Stimulated activated CD4-positive, alpha-beta T cell treated with anti-CD3 and anti-CD28 coated beads, Interleukin-2, amount 100 ng/mL, for 24 hours (primary cell): ENCODE measurements at places on chromosomes 13 and 19.

DNA sequence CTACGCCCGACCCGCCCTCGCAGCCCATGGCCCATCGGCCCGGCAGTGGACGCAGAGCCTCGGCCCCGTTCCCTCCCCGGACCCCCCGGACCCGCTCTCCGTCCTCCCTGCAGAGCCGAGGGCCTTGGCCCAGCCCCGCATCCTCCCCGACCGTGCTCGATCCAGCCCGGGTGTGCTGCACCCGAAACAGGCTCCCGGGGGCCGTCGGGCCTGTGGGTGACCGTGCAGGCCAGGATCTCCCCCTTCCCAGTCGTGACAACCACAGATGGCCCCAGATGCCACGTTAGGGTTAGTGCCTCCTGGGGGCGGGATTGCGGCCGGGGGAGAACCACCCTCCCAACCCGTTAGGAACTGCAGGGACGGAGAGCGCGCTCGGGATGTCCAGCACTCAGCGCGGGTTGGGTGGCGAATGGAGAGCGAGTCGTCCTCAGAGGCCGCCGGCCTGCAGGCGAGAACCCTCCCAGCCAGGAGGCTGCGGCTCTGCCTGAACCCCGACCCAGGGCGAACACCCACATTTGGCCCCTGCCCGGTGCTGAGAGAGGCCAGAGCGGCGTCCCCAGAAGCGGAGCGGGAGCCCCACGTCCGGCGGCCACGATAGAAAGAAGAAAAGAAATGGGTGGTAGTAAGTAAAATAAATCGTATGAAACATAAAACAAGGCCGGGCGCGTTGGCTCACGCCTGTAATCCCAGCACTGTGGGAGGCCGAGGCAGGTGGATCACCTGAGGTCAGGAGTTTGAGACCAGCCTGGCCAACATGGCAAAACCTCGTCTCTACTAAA is 6.7 kb upstream of the MADCAM1 start:
- DNase-seq = no peak

- DNase-seq = no peak
These were observed 1.9 kb downstream of the SYDE1 start for GRCh38 chr19:15108845-15109767.

DNA sequence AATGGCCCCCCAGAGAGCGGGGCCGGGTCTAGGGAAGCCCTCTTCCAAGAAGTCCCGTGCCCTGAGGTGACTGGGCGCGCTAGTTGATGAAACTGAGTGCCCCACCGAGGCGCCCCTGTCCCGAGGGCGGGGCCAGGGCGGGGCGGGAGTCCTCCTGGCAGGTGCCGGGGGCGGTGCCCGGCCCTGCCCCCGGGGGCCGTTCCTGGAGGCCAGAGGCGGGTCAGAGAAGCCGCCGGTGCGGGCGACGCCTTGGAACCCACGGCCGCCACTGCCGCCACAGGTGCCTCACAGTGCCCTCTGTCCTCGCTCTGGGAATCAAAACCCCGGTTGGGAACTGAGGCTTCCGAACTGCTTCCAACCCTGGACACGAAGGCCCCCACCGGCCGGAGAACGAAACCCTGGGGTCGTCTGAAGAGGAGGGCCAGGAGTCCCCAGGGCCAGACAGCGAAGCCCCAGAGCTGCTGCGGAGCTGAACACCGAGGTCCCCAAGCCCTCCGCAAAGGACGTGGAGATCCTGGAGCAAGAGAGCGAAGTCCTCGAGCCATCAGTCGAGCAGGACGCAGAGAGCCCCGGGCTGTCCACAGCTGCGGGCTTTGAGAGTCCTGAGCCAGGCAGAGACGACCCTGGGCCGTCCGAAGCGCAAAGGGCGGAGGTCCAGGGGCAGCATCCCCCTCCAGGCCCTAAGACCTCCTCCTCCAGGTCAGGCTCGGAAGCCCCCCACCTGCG is at the start of gene MISP3:
Gene MISP3, plus strand, starts transcription at position 252 of the 726 bp plus-strand sequence. CDS start 524 bp downstream, outside the sequence.
- DNase-seq = peak; percentile 54

- no peak for DNase-seq
These were observed 179.4 kb downstream of the FGF9 start for GRCh38 chr13:21850013-21851006.

DNA sequence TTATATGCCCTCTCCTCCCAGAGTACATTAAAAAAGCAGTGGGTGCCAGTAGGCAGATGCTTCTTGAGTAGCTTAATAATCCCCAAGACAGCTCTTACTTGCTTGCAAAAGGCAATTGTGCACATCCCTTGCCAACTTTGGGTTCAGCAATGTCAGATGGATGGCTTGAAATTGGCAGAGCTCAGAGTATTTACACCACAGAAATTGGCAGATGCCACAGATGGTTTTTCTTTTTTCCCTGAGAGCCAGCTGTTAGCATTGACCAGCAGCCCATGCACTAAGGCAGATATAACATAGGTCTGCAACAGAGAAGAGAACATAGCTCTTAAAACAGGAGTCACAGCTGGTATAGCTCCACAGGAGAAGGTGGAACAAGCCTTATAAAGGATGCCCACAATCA is 18.4 kb upstream of the RNASEH2B start:
- no peak for DNase-seq

DNA sequence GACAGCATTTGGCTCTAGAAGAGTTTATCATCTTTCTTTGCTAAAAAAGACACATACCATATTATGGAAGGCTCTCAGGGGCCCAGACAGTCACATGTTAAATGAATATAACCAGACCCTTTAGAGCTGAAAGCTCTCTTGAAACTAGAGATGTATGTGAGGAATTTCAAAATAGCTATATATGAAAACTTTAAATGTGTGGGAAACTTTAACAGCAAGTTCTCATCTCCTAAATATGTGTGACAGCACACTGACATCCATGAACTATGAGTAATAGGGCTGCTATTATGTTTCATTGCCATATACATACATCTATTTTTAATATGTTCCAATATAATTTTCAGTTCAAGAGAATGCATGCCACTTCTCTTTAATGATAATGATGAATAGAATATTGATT is 509.5 kb downstream of the GPC6 start:
- DNase-seq = no peak

- DNase-seq = no peak
These were observed 655.5 kb downstream of the PCDH9 start for GRCh38 chr13:66574606-66575005.

DNA sequence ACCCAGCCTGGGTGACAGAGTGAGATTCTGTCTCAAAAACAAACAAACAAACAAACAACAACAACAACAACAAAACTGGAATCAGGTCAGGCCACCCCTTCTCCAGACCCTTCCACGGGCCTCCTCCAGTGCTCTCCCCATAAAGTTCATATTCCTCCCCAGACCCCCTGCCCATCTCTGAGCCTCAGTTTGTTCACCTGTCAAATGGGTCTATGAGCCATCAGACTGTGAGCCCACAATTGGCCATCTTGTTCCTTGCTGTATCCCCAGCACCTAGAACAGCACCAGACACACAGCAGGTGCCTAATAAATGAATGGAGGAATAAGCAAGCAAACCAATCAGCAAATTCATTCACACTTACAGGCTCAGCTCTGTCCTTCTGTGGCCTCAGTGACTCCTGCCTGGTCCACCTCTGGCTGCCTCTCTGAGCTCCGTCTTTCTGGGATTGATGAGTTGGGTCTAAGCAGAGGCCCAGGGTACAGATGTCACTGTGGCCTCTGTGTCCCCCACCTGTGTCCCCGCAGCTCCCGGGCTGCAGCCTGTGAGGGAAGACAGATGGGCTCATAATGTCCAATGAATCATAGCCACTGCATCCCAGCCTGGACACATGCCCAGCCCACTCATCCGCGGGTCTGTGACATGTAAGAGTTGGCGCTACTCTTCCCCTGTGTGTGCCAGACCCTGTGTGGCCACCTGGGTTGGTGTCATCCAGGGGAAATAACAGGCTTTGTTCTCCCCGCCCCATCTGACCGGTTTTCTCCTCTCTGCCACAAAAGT is 19.6 kb upstream of the PTPRS start:
- DNase-seq = no peak

DNA sequence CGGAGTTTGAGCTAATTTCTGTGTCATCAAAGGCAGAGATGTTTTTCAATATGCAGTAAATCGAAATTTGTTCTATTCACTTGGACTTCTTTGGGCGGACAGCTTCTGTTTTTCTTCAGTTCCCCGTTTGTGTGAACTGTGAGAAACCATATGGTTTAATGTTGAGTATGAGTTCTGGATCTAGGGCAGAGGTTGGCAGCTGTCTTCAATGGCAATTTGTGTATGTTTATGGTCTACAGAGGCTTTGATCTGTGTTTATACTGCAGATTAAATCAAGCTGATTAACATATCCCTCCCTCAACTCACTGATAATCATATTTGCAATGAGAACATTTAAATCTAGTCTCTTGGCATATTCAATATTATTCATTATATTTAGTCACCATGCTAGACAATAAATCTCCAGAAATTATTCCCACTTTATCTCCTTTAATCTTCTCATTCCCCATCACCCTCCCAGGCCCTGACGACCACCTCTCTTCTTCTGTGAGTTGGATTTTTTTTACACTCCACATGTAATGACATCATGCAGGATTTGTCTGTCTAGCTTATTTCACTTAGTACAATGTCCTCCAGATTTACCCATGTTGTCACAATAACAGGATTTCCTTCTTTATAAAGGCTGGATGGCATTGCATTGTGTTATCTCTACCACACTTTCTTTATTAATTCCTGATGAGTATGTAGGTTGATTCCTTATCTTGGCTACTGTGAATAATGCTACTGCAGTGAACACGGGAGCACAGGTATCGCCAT is 9.0 kb downstream of the ZNF331 start:
- no peak for DNase-seq

GRCh38 chr19:3745363-3746045 is 16.0 kb downstream of the APBA3 start:
- no peak for DNase-seq

DNA sequence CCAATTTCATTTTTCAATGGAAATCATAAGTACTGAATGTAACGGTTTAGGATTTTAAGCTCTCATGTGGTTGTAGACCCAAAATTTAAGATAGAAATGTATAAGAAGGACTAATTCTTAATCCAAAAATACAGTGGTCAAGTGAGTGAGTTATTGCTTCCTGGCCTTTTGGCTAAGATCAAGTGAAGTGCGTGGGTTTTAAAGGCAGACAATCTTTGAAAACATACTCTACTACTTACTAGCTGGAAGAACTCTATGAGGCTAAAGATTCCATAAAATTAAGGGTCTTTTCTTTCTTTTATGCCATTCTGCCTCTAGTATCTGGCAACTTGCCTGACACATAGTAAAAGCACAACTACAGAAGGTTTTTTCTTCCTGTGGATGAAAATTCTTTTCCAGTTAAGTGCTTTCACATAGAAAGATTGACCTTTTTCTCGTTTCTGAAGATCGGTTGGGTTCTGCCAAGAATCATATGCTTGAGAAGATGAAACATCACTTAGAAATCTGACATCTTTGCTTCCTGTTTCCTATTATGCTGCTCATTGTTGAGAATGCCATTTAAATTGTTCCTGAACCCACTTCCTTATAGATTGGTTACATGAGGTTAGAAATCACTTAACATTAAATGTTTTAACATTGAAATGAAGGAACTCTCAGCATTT is 26.4 kb upstream of the SCEL start:
- no peak for DNase-seq

DNA sequence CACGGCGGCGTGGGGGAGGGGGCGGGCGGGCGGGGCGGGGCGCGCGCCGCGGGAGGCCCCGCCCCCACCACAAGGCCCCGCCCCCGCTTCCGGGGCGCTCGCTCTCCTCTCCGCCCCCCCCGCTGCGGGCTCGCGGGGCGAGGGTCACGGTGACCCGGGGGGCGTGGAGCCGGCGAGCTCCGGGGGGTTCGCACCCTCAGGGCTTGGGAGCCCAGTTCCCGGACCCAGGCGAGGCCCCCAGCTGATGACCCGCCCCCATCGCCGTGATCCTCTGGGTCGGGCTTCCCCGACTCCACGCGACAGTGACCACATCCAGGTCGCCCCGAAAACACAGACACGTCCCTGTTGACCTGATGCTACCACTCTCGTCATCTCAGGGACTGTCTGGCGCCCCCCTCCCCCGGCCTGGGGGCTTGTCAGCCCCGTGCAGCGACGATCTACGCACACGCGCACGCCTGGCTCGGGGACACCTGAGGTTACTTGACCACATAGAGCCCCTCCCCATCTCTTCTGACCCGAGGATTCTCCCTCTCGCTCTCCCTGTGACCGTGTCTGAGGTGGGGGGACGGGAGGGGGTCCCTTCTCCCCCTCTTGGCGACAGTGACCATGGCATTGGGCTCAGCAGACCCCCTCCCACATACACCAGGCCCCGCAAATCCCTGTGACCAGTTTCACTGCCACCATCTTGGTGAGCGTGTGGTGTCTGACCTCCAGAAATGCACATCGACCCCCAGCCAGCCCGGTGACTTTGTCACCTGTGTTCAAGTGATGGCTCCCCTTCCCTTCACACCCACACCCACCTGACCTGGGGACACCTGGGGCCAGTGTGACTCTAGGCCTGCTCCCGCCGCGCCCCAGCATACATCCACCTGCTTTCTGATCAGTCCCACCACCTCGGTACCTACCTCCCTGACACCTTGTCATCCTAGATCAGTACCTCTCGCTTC is 670 bp downstream of the MAP2K7 start:
- no peak for DNase-seq

GRCh38 chr19:3687774-3688706 is 12.2 kb downstream of the PIP5K1C start:
- DNase-seq = peak; percentile 41

- no peak for DNase-seq
These were observed 16.5 kb upstream of the ATP1A3 start for GRCh38 chr19:42010245-42011126.

DNA sequence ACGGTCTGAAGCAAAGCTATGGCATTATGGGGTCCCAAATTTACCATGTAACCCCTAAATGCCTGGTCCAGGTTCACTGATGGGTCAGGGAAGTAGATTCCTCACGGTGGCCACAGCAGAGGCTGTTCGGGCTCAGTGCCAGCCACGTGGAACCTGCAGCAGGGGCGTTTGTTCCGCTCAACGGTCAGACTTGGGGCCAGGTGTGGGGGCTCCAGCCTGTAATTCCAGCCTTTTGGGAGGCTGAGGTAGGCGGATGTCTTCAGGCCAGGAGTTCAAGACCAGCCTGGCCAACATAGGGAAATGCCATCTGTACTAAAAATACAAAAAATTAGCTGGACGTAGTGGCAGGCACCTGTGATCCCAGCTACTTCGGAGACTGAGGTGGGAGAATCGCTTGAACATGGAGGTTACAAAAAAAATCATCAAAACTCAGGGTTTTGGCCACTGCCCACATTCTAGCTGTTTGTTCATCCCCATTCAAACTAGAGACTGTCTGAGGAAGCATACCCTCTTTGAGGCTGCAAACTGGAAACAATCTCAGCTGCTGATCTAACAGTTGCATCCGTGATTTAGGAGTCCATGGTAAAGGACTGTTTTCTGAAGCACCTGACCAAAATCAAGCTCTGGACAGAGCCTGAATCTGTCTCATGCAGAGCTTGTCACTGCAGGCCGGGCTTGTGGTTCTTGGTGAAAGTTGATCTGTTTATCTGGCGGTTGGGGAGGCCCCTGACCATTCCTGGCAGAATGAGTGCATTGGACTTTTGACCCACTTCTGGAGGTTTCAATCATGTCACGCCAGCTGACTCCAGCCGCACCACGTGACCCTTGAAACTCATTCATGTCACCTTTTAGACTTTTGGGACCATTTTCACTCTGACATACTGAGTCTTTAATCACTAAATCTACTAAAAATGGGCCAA is 30.2 kb upstream of the ZNF331 start:
- DNase-seq = no peak
